ENCODE measurements at places on chromosomes 13 and 19. TPM values are rescaled to one million over a fixed set of nuclear protein-coding genes. Genes with fewer than 3 reads are reported as not detected.

The FFAR2 gene
- not detected for total RNA-seq

The C19orf47 gene
- 22.2 TPM for total RNA-seq

The YJEFN3 gene
- 3.6 TPM for total RNA-seq

The TIMM44 gene
- total RNA-seq: 68.0 TPM

The CAPNS1 gene
- total RNA-seq: 509 TPM

The CELF5 gene
- total RNA-seq: not detected

The OR7C1 gene
- not detected for total RNA-seq

The CPB2 gene
- total RNA-seq: not detected

The GIPC3 gene
- total RNA-seq: 3.3 TPM

Data from chondrocyte (in vitro differentiated cells).